Activated CD4-positive, alpha-beta T cell treated with anti-CD3 and anti-CD28 coated beads for 36 hours (primary cell): ENCODE measurements at places on chromosomes 7 and 10.
A peak's percentile ranks its signal among the peaks of the same experiment; 100 is the strongest.

DNA sequence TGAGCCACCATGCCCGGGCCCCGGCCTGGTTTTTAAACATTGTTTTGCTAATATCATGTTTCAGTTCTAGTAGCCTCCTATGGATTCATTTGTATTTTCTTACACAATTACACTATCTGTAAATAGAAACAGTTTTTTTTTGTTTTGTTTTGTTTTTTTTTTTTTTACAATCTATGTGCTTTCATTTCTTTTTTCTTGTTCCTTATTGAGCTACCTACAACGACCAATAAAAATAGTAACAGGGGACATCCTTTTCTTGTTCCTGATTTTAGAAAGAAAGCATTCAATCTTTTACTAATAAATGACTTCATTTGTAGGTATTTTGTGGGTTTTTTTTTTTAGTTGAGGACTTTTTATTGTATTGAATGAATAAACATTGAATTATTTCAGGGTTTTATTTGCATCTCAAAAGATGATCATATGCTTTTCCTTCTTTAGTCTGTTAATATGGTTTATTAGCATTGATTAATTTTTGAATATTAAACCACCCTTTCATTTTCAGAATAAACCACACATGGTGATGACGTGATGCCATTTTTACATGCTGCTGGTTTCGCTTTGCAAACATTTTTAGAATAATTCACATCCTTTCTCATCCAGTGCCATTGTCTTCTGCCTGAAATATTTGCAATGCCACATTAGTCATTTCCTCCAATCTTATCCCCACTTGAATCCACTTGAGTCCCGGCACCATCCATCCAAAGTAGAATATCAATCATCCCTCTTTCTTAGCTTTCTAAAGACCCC, 18.1 kb upstream of the AKR1E2 start:
- no peak for DNase-seq

DNA sequence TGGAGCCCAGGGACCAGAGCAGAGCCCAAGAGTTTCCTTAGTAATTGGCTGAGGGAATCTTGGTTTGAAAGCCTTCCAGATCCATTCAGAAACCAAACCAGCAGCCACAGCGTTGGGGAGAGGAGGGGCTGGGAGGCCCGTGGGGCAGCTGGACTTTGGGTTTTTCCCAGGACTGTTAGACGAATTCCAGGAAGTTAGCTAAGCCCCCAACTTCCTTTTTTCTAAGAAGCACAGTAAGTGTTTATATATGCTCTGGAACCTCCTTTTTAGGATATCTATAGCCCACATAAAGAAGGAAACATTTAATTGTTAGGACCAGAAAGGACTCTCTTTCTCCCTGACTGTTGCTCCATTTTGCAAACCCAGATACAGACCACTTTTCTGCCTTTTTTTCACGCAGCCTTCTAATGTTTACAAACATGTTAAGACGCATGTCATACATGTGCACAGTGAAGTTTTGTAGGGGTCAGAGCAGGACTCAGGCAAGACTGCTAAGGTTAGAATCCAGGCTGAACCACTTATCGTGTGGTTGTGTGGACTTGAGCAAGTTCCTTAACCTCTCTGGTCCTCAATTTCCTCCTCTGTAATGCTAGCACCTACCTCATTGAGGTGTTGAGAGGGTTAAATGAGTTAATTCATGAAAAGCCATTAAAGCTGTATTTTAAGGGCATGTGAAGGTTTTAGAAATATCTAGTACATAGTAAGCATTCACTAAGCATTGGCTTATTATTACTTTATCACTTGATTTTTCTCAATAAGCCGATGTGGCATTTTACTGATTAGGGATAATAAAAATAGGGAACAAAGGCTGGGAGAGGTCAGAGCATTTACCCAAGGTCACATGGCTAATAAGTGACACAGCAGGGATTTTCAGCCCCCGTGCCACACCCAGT, 42.4 kb downstream of the TBATA start:
- DNase-seq, result no peak

- DNase-seq, result no peak
Observed at GRCh38 chr10:70190581-70190980, 20.3 kb upstream of the SAR1A start.

DNA sequence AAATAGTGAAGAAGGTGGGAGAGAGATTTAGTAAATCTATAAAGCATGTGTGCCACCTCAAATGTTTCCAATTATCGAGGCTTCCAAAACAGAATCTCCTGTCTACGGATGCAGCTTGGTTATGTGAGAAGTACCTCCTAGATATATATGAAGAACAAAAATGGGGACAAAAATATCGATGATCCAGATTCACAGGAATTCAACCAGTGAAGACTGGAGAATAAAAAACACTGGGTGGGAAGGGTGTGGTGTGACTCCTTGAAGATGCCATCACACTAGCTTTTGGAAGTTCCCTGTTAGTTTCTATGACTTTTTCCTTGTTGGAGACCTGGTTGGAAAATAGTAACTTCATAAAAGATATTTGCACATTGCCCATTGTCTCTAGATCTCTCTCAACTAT, 152.4 kb downstream of the LRRC4 start:
- DNase-seq, result no peak

DNA sequence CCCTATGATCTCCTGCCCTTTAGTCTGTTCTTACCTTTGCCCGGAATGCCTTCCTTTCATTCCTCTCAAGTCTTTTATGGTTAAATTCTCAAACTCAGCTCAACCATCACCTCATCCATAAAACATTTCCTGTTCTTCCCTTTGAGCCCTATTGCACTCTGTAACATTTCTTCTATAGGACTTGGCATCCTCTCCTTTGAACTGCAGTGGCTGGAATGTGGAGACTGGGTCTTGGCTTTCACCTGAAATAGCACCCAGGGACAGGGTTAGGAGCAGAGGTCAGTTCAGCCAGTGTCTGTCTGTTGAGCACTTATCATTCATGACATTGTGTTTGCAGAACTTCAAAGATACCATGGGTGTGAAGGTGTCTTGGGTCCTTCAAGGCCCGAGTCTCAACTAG, 7.2 kb downstream of the NFE2L3 start:
- DNase-seq, result no peak

- peak; percentile 13 for DNase-seq
Observed at GRCh38 chr10:31578181-31578852, 259.3 kb downstream of the ZEB1 start.
